ENCODE measurements at places on chromosomes 5 and 9.

DNA sequence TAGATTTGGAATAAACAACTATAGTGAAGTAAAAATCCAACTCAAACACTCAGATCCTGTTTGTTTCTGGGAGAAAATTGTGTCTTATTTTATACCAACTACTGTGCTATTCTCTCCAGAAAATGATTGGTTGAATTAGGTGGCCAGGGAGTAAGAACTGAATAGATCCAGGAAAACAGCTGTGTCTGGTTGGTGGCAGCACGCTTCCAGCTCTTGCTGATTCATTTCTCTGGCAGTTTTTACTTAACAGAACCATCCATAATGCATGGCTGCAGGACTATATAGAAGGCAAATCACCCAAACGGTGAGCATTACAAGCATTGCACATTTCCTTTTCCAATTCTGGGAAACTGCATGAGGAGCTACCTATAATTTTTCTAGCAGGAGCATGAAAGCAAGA is 29.5 kb downstream of the DMAC1 start:
- DNase-seq: no peak

- DNase-seq: no peak
These were observed 129.3 kb upstream of the STC2 start for GRCh38 chr5:173457482-173457881.

DNA sequence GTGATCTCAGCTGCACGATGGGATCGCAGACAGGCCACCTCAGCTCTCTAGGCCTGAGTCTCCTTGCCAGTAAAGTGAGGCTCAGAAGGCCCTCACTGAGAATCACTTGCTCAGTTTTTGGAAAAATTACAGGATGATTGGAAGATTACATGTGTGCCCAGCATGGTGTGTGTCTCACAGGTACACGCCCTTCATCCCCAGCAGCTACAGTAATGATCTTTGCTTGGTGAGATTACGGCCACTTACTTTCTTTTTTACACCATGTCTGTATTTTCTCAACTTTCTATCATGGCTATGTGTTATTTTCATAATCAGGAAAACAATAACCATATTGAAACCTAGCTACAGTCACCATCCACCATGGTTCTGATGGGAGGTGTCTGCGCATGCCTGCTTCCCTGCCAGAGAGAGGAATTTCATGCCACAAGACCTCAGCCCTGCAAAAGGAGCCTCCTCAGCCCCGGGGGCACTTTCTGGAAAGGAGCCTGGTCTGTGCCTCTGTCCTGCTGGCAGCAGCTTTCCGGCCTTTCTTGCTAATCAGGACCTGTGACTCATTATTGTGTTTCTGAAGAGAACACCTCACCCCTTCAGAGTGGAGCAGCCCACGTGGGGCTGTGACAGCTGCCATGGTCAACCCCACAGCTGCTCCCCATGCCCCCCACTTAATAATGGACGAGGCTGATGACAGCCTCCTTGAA is 64.2 kb upstream of the OLFM1 start:
- no peak for DNase-seq

GRCh38 chr5:143014017-143014651 is 244.0 kb downstream of the ARHGAP26 start:
- DNase-seq: no peak

- DNase-seq: no peak
These were observed 43.6 kb downstream of the GADD45G start for GRCh38 chr9:89648247-89649000.

DNA sequence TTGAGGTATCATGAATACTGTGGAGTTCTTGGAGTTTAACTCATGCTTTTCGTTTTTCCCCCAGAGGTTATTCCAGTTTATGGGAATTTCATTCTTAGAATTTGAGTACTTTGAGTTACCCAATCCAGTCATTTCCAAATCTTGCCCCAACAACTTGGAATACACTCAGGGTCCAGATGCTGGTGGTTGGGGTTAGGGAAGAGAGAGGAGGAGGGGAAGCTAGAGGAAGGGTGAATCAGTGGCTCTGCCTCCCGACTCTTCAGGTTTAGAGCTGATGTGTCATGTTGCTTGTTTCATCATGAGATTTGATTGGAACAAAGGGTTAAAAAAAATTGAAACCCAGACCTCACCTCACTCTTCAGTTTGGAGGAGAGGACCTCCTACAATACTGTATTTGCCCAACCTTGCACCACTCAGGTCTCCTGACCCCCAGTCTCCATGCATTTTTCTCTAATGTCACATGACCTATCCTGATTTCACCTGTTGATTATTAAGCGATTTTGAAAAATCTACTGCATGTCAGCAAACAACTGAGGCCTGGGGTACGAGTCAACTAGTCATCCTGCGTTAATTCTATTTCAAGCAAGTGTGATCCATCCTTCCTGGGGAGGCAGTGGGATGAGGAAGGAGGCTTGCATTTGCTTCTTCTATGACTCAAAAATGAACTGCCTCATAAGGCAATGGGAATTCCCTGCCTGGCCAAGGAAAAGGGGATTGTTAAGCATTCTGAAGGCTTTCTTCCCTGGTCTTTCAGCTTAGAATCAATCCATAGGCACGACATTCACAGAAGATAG is 6.2 kb upstream of the SLC1A3 start:
- DNase-seq: no peak

DNA sequence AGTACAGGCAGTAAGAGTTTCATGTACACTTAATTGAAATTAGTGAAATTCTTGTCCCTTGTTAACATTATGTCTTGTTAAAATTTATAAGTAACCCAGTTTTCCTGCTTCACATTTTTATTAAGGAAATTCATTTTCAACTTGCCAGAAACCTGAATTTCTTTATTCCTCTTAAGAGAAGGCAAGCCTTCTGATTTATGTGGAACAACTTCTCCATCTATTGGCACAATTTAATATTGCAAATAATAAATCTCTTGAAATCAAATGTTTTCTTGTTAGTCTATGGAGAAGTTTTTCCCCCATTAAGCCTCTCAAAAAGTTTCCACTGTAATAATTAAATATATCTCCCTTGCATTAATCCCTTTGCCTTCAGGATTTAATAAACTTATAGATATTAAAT is 33.8 kb upstream of the ACO1 start:
- no peak for DNase-seq

DNA sequence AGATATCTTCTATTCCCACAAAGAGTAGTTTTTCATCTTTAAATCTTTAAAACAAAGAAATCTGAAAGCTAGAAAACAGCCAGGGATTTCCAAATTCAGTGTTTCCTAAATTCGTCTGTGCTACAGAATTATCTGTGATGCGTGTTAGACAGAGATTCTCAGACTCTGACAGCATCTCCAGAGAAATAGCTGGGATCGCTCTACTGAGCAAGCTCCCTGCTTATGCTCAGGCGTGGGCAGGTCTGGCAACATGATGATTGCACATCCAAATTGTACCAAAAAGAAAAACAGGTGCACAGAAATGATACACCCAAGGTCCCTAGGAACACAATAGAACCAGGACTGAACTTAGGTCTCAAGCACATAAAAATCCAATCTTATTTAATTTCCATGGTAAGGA is 22.8 kb upstream of the CRHBP start:
- no peak for DNase-seq

Data from DMS79 (cell line).